ENCODE measurements at places on chromosomes 4 and X.

DNA sequence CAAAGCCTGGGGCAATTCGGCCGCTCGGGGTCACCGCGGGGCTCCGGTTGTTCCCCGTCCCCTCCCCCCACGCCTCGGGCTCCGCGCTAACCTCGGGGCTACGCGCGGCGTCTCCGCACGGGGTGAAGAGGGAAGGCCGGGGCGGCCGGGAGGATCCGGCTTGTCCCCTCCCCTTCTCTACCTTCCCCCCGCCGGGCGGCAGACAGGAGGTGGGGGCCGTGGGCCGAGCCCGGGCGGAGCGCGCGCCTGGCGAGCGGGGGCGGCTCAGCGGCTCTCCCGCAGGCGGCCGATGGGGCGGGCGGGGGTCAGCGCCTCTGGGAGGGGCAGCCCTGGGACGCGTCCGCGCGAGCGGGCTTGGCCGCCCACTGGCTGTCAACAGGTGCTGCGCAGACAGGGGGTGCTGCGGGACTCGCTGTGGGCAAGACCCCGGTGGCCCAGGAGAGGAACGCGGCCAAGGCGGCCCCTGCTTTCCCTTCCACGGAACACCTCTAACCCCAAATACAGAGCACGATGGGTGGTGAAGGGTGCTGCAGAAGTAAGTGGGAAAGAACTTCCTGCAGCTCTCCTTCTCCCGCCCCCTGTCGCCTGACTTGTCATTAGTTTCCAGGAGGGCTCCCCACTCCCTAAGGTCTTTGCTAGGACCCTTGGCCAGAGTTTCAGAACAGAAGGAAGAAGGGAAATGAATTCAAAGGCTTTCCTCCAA is at the start of gene PDGFC:
Gene PDGFC, minus strand, starts transcription at position 124 of the 703 bp plus-strand sequence. CDS start 896 bp downstream, outside the sequence.
- no peak for DNase-seq

DNA sequence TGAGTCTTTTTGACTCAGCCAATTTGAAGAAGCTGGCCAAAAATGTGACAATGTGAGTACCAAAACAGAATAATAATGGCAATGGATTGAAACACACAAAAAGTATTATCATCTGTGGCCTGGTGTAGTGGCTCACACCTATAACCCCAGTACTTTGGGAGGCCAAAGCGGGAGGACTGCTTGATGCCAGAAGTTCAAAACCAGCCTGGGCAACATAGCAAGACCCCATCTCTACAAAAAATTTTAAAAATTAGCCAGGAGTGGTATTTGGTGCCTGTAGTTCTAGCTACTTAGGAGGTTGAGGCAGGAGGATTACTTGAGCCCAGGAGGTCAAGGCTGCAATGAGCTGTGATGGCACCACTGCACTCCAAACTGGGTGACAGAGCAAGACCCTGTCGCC is 41.5 kb downstream of the PLK4 start:
- DNase-seq = no peak

GRCh38 chr4:108531461-108531860 is 88.9 kb upstream of the RPL34 start:
- no peak for DNase-seq

GRCh38 chrX:50838820-50839600 is 25.0 kb upstream of the SHROOM4 start:
- DNase-seq = no peak

DNA sequence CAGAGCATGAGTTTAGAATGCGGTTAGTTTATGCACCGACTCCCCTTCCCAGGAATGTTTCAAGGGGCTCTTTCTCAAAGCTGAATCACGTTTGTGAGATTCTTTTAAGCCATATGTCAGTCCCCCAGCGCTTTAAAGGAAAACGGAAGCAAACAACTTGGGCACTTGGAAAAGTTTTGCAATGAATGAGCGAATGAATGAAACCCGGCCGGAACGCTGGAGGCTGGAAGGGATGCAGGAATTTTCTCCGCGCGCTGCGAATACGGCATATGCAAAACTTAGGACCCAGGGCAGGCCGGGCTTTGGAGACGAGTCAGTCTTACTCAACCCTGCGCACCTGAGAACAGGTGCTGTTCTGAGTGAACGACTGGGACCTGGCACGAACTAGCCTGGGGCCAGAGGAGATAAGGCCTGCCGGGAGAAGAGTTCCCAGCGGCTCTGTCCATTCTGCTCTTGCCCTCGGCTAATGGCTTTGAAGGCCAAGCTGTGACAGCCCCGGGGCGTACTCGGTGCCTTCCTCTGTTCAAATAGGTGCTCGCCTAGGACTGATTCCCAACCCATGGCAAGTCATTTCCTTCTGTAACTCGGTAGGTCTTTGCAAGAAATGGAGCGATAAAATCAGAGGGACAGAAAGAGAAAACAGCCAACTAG is 743 bp upstream of the NRK start:
- DNase-seq = no peak

DNA sequence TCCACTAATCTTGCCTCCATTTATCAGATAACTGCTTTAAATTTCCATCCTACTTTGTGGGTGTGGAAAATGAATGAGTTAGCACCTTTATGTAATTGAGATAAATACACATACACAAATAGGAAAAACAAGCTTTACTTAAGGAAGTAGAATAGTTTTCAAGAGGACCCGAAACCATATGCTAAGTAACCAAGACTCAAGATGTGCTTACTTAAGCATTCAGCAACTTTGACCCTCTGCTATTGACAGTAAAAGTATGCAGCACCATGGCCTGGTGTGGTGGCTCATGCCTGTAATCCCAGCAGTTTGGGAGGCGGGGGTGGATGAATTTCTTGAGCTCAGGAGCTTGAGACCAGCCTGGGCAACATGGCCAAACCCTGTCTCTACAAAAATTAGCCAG is 29.9 kb downstream of the RNF175 start:
- no peak for DNase-seq

- DNase-seq = no peak
Measured at GRCh38 chr4:95021099-95021498, 263.3 kb downstream of the BMPR1B start.

- DNase-seq = no peak
Measured at GRCh38 chr4:118931786-118932185, 43.1 kb downstream of the SYNPO2 start.

DNA sequence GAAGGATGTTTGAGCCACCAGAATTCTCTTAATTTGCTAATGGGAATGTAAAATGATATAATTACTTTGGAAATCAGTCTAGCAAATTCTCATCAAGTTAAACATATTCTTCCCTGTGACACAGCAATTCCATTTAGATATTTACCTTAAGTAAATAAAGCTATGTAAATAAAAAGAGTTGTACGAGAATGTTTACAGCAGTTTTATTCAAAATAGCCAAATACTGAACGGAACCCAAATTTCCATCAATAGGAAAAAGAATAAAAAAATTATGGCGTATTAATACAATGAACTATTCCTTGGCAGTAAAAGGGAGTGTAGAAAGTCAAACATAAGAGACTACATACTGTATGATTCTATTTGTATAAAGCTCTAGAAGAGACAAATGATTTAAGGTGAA is 45.8 kb downstream of the CENPE start:
- DNase-seq = no peak

DNA sequence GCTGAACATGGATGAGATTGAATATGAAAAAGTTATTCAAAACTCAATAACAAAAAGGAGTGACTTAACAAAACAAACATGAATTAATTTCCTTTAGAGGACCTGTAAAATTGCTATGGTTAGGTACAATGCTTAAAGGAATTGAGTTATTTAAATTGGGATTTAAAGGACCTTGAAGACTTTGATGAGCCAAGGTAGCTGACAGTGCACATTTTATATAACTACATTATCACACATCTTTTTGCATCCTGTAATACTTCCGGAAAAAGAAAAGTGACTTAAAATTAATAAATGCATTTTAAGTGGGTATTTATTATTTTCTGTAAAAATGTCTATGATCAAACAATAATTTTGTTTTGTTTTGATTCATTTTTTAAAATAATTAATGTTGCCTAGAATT is 964.8 kb upstream of the SLIT2 start:
- DNase-seq = no peak

DNA sequence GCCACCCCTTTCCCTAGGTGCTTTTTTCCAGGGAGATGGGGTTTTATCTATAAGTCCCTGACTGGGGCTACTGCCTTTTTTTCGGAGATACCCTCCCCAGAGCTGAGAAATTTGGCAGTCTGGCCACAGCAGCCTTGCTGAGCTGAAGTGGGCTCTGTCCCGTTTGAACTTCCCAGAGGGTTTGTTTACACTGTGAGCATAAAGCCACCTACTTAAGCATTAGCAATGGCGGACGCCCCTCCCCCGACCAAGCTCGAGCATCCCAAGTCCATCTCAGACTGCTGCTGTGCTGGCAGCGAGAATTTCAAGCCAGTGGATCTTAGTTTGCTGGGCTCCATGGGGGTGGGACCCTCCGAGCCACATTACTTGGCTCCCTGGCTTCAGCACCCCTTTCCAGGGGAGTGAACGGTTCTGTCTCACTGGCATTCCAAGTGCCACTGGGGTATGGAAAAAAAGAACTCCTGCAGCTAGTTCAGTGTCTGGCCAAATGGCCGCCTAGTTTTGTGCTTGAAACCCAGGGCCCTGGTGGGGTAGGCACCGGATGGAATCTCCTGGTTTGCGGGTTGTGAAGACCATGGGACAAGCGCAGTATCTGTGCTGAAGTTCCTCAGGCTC is 456.4 kb upstream of the HTR2C start:
- DNase-seq = no peak

- no peak for DNase-seq
Measured at GRCh38 chrX:13396924-13397323, 77.1 kb upstream of the ATXN3L start.

- no peak for DNase-seq
Measured at GRCh38 chrX:129876771-129877305, 29.1 kb upstream of the UTP14A start.

- DNase-seq = no peak
Measured at GRCh38 chr4:22201256-22201655, 252.7 kb upstream of the KCNIP4 start.

DNA sequence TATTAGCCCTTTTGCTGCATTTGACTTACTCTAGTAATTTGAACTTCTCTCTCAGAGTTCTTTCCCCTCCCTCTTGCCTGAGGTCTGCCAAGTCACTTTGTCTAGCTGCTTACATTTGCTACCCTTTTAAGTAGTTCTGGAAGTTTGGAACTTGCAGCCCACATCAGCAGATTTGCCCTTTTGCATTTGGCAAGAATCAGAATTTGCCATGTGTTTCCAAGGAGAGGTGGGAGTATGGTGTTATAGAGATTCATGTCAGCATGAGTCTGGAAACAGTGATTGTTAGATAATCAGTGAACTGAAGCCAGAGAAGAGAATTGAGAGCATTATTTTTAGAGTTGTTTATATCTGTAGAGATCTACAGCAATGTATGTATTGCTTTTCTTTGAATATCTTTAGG is 52.1 kb downstream of the KLHL34 start:
- no peak for DNase-seq

DNA sequence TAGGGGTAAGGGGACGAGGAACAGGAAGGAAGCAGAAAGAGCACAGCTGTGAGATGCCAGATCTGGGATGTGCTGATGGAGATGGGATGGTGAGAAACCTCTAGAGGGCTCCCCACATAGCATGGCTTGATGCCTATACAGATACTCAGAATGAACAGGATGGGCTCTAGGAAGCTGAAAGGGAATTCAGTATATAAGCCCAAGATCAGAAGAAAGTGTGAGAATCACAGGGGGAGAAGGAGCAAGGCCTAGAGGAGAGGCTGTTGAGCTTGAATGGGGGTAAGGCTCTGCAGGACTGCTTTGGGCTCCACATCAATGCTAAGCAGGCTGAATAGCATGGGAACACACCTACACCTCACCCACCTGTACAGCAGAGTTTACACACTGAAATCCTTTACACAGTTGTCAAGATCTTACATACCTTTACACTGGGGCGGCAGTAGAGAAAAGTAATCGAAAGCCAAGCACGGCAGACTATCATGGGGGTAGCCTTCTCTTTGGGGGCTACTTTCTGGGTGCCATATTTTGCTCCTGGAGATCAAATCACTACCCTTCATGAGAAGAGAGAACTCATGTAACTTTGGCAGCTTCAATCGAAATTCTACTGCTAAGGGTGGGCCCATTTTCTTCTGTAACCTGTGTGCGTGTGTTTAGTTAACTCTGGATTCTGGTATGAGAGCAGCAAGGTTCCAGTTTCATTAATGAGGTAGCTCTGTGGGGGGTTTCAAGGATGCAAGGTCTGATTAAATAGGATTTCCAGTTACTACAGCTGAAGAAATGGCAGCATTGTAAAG is 30.6 kb downstream of the HOPX start:
- DNase-seq = no peak

- no peak for DNase-seq
Measured at GRCh38 chrX:140510895-140511295, 6.0 kb upstream of the SOX3 start.

GRCh38 chrX:69374569-69374968 is 129.6 kb upstream of the NALF2 start:
- no peak for DNase-seq
